ENCODE measurements at places on chromosomes 2 and 18.

DNA sequence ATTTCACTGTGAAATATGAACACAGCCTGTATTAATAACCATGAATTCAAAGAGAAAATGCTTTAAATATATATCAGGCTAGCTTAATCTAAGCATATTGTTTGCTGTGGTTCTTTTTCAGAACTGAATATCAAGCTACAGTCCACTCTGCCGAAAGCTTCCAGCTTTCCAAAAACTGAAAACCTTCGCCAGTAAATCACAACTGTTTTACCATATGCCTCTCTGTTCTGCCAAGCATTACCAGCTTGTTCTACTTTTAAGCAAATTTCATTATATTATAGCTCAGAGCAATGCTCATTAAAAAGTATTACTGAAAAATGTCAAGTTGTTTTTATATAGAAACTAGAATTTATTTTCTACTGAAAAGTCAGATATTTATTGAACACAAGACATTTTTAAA, 277.4 kb downstream of the NRXN1 start:
- DNase-seq = no peak

- DNase-seq = no peak
Observed at GRCh38 chr2:44100351-44100750, 68.3 kb upstream of the PPM1B start.

DNA sequence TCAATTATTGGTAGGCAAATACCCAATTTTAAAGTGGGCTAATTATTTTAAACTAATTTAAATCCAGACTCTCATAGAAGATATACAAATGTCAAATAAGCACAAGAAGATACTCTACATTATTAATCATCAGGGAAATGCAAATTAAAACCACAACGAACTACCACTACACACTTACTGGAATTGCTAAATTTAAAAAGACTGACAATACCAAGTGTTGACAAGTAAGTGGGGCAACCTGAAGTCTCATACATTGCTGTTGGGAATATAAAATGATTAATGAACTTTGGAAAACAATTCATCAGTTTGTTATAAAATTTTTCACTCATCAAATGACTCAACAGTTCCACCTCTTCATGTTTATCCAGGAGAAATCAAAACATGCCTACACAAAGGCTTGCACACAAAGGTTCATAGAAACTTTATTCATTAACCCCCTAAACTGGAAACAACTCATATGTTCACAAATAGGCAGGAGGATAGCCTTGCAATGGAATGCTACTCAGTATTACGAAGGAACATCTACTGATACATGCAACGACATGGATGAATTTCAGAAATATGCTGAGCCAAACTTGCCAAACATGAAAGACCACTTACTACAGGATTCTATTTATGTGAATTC, 120.8 kb downstream of the MCFD2 start:
- no peak for DNase-seq

GRCh38 chr2:147358375-147358774, 486.5 kb upstream of the ACVR2A start:
- no peak for DNase-seq

Data from CD4-positive, alpha-beta T cell (primary cell).